EL (cell line): ENCODE measurements at places on chromosomes 7 and 10.

- peak; percentile 87 for DNase-seq
Observed at GRCh38 chr7:46909601-46910051, 672.3 kb downstream of the TNS3 start.

DNA sequence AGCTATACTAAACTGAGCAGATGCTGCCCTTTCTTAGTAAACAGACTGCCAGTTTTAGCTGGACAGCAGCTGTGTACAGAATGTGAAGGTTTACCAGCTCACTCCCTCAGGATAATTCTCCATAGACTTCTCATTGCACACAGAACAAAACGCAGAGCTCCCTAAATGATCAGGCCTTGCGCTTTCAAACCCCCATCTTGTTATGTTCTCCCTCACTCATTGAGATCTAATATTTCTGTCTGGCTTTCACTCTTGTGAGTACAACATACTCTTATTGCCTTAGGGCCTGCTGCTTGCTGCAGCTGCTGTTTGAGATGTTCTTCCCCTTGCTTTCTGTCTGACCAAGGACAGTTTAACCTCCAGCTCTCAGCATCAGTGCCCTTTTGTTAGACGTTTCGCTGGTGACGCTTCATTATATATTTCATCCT lies 17.3 kb downstream of the VWDE start:
- no peak for DNase-seq

GRCh38 chr7:86863452-86863851 lies 196.0 kb downstream of the ELAPOR2 start:
- DNase-seq: no peak

GRCh38 chr10:44864051-44864450 lies 47.1 kb upstream of the TMEM72 start:
- DNase-seq: no peak

DNA sequence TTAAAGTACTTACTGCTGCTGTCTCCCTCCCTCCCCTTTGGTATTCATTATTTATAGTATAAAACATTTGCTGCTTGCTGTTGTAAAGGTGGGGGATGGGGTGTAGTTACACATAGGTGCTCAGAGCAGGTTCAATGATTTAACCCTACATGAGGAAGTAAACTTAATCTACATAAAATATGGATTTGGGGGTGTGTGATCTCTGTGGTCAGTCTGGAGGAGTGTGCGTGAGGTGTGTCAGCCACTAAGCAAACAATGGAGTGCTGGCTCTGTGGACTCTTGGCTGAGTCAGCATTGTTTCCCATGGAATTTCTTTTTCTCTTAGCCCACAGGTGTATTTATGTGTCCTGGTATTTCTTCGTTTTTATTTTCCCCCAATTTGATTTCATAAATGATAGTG lies 133.9 kb downstream of the AUTS2 start:
- no peak for DNase-seq

DNA sequence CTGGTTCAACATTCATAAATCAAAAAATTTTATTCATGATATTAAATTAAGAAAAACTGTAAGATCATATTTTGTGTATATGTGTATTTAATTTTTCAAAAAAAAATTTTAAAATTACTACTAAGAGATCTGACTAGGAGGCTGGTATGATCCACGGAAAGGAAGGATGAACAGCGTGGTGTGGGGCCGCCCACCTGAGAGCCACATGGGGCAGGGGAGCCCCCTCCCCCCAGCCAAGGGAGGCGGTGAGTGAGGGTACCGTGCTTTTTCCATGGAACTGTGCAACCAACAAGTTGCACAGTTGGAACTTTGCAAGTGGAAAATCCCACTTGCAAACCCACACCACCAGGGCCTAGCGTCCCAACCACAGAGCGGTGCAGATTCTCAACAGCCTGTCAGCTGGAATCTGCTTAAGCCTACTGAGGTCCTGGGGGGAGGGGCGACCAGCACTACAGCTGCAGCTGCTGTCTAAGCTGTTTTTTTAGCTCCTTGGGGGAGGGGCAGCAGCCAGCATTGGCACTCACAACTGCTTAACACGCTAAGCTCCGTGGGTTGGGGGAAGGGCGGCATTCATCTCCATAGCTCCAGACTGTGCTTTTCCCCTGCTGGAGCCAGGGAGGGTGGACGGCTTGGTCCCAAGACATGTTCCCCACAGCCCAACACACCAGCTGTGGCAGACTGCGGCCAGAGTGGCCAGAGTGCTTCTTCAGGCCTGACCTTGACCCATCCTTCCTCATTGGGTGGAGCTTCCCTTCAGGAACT lies 94.2 kb upstream of the IGFBP3 start:
- no peak for DNase-seq

DNA sequence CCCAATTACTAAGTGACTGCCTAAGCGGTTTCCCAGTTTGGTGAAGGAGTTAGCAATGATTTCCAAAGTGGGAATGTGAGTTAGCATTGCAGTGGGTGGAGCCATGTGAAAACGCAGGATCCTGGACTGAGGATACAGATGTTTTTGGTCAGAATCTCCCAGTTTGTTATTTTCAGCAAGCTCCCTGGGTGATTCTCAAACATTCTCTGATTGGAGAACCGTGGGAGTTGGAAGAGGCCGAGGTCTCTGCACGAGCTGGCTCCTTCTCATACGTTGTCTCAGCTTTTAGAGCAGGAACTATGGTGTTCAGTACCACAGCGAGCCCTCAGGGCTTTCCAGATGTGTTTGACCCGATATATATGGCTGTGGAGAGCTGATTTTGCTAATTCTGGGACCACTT lies 396.5 kb upstream of the NPVF start:
- DNase-seq: no peak

DNA sequence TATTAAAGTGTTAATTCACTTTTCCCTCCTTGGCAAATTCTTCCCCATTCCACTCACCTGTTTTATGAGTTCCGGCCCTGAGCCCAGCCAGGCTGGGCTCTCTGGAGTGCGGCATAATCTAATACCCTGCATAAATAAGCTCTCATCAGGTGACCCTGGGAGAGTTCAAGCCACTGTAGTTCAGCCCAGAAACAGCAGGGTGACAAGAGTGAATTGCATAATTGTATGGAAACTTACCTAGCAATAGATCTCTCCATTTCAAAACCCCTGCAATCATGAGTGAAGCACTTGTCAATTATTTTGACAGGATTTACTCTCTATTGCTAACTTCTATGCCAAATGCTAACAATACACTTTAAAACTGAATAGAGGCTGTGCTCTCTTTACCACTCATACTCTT lies 94.7 kb downstream of the OSBPL3 start:
- no peak for DNase-seq

DNA sequence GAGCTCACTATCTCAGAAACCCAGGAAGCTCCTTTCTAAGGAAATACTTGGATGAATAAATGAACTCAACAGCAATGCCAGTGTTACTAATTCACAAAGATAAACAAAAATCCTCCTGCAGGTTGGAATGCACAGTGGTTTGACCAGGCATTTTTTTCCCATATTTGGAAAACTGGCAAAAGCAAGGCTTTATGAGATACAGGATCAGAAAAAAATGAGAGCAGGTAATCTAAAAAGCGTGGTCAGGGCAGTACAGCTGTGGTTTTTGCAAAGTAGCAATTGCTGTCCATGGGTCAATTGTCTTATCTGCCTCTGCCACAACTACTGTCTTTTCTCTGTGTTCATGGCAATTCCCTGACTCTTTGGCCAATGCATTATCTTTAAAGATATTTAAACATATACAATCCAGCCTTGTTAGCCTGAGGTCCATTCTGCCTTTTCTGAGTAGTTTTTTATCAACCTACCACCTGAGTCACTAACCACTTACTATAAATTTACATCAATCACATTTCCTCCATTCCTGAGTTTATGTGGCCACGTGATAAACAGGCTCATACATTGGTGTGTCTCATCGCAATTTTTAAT lies 564.5 kb upstream of the IGFBP3 start:
- peak; percentile 78 for DNase-seq

DNA sequence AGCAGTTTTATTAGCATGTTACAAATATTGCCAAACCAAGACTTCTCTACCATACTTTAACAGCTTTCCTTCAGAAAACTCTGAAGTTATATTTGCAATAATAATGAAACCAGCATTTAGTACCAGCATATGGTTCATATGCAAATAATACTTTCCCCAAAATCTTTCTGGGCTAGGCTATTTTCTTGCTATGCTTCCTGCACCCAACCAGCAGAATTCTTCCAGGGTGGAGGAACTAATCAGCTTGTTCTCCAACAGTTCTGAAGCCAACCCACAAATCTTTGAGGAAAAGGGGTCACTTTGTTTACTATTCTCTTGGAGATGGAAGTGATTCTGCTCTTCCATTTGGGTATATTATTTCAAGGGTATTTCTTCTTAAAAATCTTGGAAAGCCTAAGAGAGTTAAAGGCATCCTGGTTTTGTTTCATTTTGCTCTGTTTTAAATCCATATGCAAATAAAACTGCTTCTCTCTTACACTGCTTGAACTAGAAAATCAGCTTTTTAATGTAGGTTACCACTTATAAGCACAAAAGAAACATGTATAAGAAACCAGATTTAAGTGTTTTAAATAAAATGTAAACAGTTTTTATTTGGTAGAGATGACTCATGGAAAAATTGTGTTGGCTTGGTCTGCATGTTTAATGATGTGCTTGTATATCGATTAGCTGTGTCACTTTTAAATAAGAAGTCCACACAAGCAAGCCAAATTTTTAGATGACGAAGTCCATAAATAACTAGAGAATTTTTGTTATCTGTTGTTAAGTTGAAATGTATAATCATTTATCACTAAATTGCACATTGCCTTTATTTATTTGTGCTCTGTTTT lies 103.7 kb downstream of the HECTD2 start:
- DNase-seq: no peak

GRCh38 chr10:122296363-122297120 lies 25.4 kb downstream of the BTBD16 start:
- no peak for DNase-seq

DNA sequence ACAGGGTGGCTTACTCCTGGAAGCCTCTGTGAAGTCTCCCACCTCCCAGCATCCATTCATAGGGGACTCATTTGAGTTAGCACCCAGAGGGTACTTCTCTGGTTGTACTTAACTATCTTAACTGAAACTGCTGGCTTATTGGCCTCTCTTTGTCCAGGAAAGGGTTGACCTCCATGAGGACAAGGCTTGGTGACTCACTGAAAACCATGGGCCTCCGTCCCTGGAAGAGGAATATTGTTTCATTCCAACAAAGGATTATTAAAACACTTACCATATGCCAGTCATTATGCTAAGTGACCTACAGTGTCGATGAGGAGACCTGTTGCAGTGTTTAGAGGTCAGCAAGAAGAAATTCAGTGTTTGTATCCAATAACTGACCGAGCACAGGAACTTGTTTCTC lies 175.9 kb downstream of the PLPP4 start:
- DNase-seq: no peak

GRCh38 chr10:75111365-75111906 lies at the start of gene SAMD8:
SAMD8 (plus strand) TSS chr10:75111656; CDS start chr10:75150529, 38,873 bp downstream.
- peak; percentile 97 for DNase-seq

DNA sequence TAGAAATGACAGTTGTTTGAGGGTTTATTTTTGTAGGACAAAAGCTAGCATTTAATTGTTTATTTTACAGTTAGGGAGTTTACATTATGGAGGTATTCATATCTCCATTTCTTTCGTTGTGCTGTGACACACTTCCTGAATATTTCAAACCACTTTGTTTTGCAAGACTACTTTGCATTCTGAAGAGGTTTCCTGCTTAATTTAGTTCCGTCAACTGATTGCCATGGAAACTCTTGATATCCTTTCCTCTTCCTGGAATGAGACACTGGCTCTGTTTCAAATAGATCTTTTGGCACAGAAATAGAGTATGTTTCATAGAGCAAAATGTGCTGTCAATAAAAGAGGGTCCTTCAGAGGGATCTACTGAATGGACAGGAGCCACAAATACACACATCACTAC lies 159.5 kb upstream of the AGR3 start:
- peak; percentile 90 for DNase-seq

DNA sequence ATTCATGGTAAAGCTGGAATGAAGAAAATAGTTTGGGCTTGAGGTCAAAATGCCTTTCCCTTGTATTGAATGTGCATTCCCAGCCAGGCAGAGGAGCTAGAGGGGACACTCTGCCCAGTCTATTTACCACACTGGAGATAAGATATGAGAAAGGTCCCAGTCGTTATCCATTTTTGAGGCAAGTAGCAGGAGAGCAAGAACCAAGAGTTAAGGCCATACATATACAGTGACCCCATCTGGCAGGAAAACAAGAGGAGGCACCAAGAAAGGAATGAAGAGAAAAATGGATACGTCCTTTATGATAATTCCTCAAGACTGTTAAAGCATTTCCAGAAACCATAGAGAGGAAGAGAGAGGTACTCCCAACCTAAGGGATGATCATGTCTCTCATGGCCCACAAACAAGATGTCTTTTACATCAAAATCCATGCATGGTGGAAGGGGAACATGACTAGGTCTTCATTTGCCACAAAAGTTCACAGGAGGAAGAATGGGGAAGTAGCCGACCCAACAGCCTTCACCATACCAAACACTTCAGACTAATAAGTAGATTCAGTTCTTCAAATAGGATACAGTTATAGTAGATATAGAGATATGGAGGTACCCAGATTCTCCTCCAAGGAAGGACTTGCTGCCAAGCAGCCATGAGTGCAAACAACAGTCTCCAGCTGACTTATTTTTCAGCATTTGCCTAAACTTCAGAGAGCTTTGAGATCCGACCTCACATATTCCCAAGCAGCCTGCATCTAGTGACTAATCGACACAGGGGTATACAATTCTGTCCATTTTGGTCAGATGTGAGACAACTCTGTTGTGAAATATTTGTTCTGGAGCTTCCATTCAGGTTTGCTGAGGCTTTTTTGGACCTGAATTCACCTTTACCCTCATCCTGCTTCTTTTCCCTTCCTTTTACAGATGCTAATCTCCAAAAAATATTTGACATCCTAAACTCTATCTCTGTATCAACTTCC lies 61.1 kb upstream of the CCDC71L start:
- DNase-seq: no peak

- DNase-seq: no peak
Observed at GRCh38 chr7:116407165-116407564, 92.4 kb upstream of the CAV2 start.

DNA sequence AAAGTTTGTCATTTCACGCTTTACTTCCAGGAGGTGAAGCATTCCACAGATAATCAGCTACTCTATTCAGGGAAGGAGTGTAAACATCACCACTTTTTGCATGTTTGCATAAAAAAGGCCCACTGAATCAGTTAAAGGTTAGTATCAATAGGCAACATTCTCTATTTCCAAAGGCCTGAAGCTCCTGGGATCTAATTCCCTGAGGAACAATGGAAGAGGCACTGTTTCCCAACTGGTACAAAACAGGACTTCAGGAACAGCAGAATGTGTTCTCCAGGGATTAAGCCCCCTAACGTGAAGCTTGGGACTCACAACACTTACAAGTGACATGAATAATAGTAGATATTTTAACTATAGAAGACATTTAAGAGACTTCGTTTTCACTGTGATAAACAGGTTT lies 6.1 kb downstream of the LRRN3 start:
- DNase-seq: no peak
